Right cardiac atrium (tissue), 5 donors: ENCODE measurements at places on chromosomes 7 and 10.

GRCh38 chr10:88064608-88065382 is 201.4 kb downstream of the PTEN start:
- DNase-seq, result peak; percentile 68

DNA sequence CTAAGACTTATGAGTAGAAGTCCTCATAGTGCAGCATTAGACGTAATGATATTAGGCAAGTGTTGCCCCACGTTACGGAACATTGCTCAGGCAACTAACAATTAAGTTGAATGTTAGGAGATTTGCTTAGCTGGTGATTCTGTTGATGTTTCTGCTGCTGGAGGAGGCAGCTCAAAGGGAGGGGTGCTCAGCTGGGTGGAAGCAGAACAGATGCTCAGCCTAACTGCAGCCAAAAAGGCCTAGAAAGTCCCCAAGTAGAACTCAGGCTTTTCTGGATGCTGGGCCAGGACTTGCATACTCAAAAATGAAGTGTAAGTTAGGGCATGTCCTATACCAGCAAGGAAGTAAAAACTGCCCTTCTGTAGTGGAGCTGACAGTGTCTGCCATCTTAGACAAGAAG is 201.4 kb downstream of the ADRA2A start:
- no peak for DNase-seq

GRCh38 chr7:739455-739982 is 12.4 kb upstream of the PRKAR1B start:
- DNase-seq, result no peak

DNA sequence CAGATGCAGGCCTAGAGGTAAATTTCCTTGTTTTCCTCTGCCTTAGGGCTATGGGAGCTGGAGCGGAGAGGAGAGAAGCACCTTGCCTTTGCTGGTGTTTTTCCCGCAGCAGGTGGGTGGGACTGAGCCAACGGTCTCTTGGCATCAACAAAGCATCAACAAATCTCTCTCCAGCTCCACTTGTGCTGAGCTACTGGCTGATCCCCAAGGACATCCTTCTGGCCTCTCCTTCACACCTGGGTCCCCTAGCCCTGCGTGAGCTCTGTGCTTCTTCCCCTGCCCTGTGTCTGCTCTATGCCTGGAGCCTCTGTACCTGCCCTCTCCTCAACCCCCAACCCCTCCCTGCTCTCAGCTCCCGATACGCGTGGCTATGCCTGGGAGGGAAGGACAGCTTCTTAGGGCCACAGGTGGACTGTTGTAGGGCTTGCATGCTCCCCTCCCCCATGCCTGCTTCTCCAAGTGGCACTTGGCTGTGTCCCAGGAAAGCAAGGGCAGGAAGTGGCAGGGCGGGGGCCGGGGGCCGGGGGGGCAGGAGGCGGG is 3.2 kb upstream of the CLDN4 start:
- DNase-seq, result peak; percentile 66

GRCh38 chr7:2843711-2844152 is 376 bp downstream of the GNA12 start:
- peak; percentile 53 for DNase-seq

DNA sequence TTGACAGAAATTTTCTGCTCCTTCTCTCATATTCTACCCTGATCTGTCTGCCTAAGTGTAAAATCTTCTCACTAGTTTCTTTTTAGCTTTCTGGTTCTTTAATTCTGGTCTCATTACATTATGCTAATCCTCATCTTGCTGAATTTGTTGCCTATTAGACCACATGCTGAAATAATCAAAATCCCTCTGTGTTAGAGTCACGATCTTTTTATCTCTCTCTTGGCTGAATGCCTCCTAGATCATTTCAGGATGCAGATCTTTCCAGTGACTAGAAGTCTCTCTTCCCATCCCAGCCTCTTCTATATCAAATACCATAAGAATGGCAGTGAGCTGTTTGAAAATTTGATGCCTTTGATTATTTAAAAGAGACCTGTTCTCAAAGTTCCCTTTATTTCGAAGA is 661.9 kb downstream of the SORCS1 start:
- no peak for DNase-seq

DNA sequence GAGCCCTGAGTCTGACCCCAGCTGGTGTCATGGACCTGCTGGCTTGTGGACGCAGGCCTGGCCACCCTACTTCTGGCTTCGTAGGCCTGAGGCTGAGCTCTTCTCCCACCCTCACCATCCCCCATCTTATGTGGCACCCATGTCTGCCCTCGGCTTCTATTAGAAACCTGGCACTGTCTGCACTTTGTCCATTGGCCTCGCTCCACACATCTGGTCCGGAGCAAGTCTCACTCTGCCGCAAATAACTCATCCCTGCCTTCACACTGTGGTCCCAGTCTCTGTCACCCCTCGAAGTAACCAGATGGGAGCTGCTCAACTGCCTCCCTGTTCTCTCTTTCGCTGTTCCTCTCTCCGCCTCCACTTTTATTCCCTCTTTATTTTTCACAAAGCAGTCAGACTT is 78.6 kb downstream of the TRRAP start:
- DNase-seq, result no peak

GRCh38 chr10:97643441-97643985 is 3.0 kb downstream of the PI4K2A start:
- DNase-seq, result no peak

DNA sequence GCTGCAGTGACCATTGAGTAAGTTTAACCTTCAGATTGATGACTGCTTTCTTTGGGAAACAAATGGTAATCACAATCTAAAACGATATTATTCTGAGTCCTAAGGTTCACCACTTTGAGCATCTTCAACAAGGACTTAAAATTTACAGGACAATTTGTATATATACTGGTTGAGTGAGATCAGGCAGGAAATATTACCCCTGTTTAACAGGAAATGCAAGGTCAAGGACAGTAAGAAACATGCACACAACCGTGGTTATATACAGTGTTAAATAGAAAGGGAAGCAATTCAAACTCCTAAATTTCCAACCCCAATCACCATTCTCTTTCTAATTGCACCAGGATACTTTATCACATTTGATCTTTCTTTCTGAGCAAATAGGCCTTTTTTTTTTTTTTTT is 96.1 kb downstream of the ZNF277 start:
- no peak for DNase-seq

GRCh38 chr10:122019414-122019975 is 30.5 kb downstream of the TACC2 start:
- peak; percentile 51 for DNase-seq

- DNase-seq, result peak; percentile 62
Measured at GRCh38 chr10:3887885-3888476, 103.0 kb upstream of the KLF6 start.

GRCh38 chr10:20407357-20407756 is 489.8 kb downstream of the NEBL start:
- DNase-seq, result no peak

DNA sequence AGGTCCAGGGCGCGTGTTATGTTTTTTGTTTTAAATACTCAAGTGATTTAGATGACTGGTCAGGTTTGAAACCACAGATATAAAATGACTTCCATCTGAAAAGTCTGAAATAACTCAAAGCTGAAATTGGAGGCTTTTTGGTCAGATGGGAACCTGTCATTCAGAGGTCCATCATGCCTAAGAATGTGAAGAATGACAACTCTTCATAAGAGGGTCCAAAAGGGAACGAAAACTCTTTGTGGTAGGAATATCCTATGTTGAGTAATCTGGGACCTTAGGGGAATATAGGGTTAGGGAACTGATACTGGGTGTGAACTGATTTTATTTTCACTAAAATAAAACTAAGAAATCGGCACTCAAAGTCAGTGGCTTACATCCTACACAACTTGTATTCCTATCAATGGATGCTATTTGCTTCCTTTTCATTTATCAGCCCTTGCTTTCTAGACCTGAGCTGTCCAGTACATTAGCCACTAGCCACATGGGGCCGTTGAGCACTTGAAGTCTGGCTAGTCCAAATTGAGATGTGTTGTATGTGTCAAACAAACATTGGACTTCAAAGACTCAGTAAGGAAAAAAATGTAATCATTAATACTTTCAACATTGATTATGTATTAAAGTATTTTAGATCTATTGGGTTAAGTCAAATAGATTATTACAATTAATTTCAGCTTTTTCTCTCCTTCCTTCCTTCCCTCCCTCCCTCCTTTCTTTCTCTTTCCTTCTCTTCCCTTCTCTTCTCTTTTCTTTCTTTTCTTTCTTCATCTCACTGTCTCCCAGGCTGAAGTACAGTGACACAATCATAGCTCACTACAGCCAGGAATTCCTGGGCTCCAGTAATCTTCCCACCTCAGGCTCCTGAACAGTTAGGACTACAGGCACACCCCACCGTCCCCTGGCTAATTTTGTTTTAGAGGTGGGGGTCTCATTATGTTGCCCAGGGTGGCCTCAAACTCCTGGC is 56.5 kb upstream of the KDM7A start:
- DNase-seq, result no peak

GRCh38 chr7:50304911-50305582 is 531 bp downstream of the IKZF1 start:
- no peak for DNase-seq

DNA sequence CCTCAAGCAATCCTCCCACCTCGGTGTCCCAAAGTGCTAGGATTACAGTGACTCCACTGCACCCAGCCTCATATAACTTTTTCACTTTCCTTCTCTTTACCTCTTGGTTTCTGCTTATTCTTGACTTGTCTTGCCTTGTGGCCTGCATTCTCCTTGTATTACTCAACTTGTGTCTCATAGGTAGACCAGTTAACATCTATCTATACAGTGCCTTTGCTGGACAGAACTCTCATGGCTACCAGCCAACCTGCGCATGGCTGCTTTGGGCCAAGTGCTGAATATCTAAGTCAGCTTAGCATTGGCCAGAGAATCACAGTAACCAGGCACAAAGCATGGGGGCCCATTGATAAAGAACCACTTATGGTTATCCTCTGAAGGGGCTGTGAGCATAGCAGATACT is 42.6 kb upstream of the ZNRF2 start:
- no peak for DNase-seq

DNA sequence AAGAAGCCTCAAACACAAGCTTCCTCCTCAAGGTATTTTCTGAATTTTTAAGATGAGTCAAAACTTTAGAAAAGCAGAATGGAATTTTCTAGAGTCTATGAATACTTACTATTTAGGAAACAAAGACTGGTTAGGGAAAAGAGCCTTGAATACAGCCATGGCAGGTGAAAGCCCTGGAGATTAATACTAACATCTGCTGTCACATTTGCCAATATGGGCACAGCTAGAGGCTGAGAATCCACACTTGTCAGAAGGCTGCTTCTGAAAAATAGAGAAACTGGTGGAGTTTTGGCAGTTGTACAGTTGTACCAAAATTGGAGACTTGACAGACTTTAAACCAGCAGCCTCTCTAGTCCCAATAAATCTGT is 24.3 kb upstream of the CNNM1 start:
- DNase-seq, result no peak

GRCh38 chr10:59587083-59587755 is 122.4 kb downstream of the SLC16A9 start:
- DNase-seq, result no peak

DNA sequence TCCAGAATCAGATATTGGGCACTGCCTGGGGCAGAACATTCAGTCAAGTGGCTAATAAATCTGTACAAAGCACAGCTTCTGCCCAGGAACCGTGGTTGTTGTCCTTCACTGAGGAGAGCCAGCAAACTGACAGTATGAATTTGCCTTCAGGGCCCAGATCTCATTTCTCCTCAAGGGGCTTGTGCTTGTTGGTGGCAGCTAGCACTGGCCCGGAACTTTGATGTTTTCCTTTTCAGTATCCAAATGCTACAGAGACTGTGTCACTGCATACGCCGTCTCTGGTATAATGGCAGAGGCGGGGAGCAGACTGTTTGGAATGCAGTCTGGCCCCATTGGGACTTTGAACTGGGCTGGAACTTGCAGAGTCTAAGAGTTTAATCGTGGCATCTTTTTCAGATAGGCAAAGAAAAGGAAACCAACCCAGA is 30.4 kb upstream of the ADD3 start:
- peak; percentile 50 for DNase-seq

DNA sequence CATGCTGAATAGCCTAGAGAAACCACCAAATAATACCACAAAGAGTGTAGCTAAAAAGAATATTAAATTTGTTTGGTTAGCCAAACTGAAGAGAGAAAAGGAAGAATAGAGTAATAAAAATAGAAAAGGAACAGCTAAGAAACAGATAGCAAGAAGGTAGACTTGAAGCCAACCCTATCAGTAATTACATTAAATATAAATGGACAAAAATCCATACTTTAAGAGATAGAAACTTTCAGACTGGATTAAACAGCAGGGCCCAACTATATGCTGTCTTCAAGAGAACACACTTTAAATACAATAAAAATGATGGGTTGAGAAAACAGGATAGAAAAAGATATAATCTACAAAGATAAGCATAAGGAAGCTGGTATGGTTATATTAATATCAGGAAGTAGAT is 31.2 kb downstream of the IL2RA start:
- DNase-seq, result no peak

DNA sequence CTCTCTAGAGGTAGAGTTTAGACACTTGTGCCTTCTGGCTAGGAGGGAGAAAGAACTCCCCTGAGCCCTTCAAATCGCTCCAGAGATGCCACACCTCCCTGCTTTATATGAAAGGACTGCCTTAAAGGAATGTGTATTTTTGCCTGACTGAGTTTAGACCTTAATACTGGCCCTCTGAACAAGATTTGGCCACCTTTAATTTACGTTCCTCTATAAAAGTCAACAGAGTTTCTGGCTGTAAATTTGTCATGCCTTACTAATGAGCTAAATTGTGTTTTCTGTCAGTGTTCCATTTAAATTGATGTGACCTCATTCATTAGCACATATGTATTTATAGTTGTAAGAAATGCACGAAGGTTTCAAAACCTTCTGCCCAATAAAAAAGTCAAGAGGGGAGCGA is 48.0 kb downstream of the SEMA3C start:
- no peak for DNase-seq

GRCh38 chr10:77531441-77532001 is 106.1 kb downstream of the KCNMA1 start:
- DNase-seq, result peak; percentile 71

GRCh38 chr10:122882766-122883165 is 3.4 kb upstream of the FAM24B start:
- DNase-seq, result no peak

- DNase-seq, result peak; percentile 51
Measured at GRCh38 chr7:66013938-66014337, 31.9 kb upstream of the GUSB start.

DNA sequence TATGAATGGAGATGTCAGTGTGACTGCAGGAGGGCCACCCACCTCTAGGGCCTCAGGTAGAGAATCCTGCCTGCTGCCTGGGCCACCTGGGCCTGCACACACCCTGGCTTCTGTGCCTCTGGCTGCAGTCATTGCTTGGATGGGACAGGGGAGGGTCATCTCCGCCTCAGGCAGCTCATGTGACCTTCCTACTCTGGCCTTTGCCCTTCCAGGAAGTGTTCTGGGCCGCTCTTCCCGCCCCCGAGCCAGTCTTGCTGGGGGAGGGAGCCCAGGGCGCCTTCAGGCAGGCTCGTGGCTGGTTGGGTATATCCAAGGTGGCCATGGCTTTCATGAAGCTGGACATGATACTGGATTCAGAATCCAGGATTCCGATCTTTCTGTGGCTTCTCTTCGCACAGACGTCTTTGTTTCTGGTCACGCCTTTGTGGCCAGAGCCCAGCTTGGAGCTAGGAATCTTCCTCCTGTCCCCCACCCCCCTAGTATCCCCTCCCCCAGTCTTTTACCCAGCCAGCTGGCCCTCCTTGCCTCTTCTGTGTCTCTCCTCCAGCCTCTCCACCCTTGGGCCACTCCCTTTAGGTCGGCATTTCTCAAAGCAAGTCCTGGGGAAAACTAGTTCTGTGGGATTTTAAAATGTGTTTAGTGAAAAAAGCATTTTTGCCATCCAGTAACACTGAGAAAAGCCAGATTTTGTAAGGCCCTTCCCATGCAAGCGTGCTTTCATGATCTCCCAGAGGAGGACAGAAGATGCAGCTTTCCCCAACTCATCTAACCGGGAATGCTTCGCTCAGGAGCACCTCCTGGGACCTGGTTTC is 119.6 kb downstream of the ZMIZ1 start:
- DNase-seq, result peak; percentile 65
